ENCODE measurements at places on chromosomes 13 and 19.

- DNase-seq, result no peak
These were observed 62.8 kb upstream of the SACS start for GRCh38 chr13:23496255-23496654.

DNA sequence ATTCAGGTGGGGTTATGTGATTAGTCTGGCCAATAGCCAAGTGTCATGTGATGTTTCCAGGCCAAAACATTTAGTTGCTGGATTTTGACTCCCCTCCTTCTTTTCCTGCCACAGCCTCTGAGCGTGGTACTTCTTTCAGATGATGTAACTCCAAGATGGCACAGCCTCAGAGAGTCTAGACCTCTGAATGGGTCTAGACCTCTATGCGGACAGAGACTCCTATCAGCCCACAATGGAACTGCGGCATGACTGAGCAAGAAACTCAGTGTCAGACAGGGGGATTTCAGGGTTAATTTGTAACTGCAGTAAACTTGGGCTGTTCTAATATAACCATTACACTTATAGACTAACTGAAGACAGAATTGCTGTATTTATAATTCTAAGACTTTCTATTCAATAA is 42.6 kb upstream of the ZDHHC20 start:
- no peak for DNase-seq

- DNase-seq, result no peak
These were observed 36.6 kb upstream of the POMP start for GRCh38 chr13:28622286-28622685.

GRCh38 chr19:45323671-45324081 is 1.0 kb upstream of the CKM start:
- DNase-seq, result no peak

GRCh38 chr19:4967738-4968461 is 1.0 kb upstream of the KDM4B start:
- DNase-seq, result no peak

GRCh38 chr19:3516675-3517207 is 10.6 kb downstream of the FZR1 start:
- peak; percentile 57 for DNase-seq

DNA sequence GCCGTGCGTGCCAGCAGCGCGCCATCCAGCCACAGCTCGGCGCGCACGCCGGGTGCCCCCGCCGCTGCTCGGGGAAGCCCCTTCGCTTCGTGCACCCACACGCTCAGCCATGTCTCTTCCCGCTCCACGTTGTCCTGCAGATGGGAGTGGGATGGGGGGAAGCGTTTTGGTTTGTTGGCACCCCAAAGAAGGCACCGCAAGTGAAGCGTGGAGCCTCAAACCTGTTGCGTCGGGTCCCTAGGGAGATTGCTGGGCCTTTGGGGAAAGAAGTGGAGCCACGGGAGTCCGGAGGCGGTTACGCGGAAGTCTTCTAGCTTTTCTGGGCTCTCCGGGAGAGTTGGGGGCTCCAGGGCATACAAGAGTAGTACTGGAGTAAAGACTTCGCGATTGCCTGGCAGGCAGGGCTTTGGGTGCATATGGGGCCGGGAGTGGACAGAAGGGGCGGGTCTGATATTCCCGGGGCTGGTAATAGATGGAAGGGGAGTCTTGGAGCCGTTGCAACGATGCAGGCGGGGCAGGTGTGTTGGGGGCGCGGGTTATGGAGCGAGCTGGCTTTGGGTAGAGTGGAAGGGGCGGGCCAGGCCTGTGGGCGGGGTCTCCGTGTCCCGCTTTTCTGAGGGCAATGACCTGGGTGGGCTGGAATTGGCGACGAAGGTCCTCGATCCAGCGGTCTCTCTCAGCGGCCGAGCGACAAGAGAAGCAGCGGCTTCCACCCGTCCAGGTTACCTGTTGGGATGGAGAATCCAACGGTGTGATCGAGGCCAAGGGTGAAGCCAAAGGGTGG is 6.5 kb downstream of the RASAL3 start:
- no peak for DNase-seq

GRCh38 chr19:17860993-17861360 is 1.3 kb downstream of the RPL18A start:
- no peak for DNase-seq

DNA sequence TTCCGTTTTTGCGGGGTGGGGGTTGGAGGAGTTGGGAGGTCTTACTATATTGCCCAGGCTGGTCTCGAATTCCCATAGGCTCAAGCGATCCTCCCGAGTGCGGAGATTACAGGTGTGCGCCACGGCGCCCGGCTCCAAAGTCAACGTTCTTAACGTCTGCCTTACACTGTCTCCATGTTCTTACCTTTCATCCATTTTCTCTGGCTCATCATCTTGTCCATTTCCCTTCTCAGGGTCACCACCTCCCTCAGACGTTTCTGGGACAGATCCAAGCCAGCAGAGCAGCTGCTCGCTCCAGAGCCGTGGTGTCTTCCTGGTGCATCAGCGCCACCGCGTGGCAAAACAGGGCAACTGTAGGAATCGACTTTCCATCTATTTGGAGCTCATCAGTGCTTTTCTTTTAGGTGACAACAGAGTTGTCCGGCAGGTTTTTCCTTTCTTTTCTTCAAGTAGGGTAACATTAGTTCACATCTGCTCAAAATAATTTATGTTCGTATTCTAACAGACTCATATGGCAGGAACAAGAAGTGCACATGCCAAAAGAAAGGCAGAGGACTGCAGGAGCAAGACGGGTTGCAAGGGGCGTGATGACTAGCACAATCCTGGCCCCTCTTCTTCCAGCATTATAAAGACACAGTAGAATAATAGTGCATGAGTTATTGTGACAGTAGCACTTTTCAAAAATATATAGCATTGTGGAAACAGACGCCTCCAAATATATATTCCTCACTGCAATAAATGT is 103.1 kb upstream of the ABCC4 start:
- DNase-seq, result peak; percentile 82

GRCh38 chr13:97720896-97721295 is 232.6 kb upstream of the IPO5 start:
- DNase-seq, result no peak

- no peak for DNase-seq
These were observed 129.5 kb upstream of the MCF2L start for GRCh38 chr13:112839356-112840105.

GRCh38 chr13:79258489-79258888 is 147.6 kb downstream of the RBM26 start:
- no peak for DNase-seq

GRCh38 chr13:43387880-43388279 is 364.5 kb downstream of the DNAJC15 start:
- no peak for DNase-seq

DNA sequence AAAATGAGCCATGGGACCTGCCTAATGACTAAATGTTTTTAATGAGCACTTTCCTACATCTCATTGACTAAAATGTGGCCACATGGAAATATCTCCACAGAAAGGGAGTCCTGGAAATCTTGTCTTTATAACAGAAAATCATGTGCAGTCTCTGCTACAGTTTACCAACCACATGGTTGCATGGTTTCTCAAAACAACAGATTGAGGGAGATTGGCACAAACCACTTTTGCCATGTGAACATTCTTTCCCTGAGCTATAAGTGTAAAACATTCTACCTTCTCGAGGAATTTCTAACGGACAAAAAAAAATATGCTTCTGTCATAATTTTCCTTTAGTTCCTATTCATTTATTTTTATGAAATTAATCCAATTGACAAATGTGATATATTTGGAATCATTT is 218.9 kb upstream of the SLITRK5 start:
- no peak for DNase-seq

DNA sequence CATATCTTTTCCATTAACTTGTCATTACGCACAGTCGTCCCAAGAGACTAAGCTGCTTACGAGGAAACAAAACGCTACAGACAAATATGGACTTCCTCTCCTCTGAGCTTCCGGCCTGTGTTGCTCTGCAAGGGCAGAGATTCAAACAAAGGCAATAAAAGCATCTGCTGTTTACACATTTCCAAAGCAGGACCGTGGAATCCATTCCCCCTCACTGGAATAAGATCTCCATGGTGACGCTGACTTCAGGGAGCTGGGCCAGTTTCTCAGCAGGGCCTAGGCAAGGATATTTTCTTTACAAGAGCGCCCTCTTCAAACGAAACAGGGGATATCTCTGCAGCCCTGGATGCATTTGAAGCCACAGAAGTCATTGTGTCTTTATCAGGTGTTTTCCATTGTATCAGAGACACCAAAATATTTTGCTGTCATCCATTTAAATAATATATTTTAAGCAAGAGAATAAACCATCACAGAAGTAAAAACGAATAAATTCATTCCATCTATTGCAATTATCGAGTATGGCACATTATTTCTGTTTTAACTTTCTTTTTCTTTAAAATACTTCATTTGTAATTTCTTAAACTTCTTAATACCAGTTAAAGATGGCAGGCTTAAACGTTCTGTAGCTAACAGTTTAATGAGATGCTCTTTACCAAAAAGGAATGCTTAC is 177.5 kb downstream of the DCLK1 start:
- DNase-seq, result peak; percentile 86

DNA sequence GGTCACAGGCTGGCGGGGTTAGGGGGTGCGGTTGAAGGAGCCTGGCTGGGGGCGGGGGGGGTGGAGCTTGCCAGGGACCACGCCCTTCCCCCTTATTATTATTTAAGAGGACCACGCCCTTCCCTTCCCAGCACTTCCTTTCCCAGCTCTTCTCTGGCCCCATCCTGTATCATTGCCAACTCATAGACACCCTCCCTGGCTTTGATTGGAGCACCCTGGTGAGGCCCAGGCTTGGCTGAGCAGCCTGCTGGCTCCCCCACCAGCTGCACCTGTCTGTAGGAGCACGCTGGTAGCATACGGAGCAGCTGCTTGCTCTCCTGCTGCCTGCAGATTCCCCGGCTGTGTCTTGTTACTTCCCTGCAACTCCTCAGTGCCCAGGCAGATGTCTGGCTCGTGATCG is 62.5 kb upstream of the PDX1 start:
- no peak for DNase-seq

DNA sequence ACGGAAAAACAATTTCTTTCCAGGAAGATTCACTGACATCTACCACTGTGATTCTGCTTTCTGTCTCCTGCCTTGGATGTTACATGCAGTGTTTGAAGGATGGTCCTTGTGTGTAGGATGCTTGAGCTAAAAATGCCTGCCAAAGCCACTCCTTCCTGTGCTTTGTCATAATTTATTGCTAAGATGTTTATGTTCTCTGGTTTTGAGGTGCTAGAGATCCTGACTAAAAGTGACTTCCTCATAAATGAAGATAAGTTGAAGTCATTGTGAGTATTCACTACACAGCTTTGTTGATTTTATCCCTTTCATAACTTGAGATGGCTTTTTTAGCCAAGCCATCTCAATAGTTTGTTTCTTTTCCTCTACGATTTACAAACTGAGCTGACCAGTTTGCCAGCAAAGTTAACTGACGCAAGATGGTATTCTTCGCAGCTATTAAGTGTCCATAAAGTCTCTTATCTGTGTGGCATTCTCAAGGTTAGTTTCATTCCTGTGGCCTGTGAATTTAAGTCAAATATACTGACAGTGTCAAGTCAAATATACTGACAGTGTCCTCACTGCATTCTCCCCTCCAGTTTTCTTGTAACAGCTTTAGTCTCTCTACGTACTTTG is 15.7 kb upstream of the FBXL3 start:
- no peak for DNase-seq

DNA sequence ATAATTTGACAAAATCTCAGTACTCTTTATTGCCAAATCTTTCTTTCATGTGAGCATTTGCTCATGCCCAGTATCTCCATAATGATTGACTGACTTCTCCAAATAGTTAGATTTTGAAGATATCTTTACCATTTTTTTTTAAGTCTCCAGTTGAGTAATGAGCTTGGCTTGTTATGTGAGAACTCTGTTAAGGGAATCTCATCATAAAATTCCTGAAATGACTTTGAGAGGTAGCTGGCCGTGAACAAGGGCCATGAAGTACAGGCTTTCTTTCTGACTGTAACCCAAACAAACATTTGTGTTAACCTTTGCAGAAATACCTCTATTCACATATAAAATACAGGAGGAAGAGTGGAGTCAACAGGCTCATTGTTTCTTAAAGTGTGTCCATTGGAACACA is 449.7 kb downstream of the IRS2 start:
- DNase-seq, result no peak

DNA sequence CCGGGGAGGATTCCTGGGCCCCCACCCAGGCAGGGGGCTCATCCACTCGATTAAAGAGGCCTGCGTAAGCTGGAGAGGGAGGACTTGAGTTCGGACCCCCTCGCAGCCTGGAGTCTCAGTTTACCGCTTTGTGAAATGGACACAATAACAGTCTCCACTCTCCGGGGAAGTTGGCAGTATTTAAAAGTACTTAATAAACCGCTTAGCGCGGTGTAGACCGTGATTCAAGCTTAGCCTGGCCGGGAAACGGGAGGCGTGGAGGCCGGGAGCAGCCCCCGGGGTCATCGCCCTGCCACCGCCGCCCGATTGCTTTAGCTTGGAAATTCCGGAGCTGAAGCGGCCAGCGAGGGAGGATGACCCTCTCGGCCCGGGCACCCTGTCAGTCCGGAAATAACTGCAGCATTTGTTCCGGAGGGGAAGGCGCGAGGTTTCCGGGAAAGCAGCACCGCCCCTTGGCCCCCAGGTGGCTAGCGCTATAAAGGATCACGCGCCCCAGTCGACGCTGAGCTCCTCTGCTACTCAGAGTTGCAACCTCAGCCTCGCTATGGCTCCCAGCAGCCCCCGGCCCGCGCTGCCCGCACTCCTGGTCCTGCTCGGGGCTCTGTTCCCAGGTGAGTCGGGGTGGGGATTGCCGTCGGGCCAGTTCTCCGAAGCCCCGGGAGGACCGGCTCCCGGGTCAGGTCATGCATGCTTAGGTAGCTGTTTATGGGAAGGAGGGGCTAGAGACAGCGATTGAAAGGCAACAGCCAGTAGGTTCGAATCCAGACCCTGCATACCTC is at the start of gene ICAM1:
ICAM1 (plus strand) TSS at position 505 of the 779 bp plus-strand sequence; CDS start at position 545, 40 bp downstream.
- peak; percentile 95 for DNase-seq

GRCh38 chr13:64936879-64937278 is 2293.3 kb downstream of the PCDH9 start:
- DNase-seq, result no peak

DNA sequence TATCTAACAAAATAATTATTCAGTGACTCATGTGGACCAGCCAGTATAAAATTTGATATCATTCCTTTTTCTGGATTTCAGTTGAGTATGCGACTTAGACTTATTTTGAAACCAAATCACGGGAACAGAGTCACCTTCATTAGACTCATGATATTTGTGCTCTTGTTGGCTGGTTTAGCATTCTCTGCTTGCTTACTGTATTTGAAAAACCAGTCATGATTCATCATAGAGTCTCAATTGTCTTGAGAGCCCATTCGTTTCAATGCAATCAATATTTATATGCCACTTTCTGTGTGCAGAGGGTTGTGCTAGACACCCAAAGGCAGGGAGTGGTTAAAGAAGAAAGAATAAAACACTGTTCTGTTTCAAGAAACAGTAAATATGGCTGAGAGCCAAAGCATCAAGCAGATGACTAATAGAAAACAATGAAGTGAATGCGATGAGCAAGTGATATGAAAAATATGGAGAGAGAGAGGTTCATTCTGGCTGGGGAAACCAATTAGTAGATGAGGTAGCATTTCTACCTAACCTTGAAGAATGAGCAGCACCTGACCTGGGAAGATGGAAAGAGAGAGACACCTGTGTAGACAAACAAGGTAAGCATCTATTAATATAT is 99.6 kb upstream of the MBNL2 start:
- DNase-seq, result peak; percentile 72

GRCh38 chr13:112103961-112104880 is 37.3 kb downstream of the SOX1 start:
- DNase-seq, result no peak

GRCh38 chr19:870963-871401 is 11.5 kb downstream of the CFD start:
- DNase-seq, result no peak

GRCh38 chr13:32955881-32956594 is 60.2 kb upstream of the KL start:
- DNase-seq, result no peak

GRCh38 chr13:112184261-112184660 is 117.3 kb downstream of the SOX1 start:
- DNase-seq, result no peak

- DNase-seq, result no peak
These were observed 181.0 kb upstream of the GPR12 start for GRCh38 chr13:26941345-26942174.

Data from lung microvascular endothelial cell (primary cell).